Activated CD4-positive, alpha-beta T cell treated with anti-CD3 and anti-CD28 coated beads, Interleukin-2, amount 50 U/mL, for 4 hours (primary cell): ENCODE measurements at places on chromosomes 11 and 22.

GRCh38 chr22:39123751-39124581, 26.9 kb downstream of the APOBEC3H start:
- no peak for DNase-seq

GRCh38 chr11:109914038-109914437, 179.2 kb upstream of the ZC3H12C start:
- DNase-seq, result no peak

- no peak for DNase-seq
Measured at GRCh38 chr11:120681434-120682331, 170.1 kb downstream of the GRIK4 start.

DNA sequence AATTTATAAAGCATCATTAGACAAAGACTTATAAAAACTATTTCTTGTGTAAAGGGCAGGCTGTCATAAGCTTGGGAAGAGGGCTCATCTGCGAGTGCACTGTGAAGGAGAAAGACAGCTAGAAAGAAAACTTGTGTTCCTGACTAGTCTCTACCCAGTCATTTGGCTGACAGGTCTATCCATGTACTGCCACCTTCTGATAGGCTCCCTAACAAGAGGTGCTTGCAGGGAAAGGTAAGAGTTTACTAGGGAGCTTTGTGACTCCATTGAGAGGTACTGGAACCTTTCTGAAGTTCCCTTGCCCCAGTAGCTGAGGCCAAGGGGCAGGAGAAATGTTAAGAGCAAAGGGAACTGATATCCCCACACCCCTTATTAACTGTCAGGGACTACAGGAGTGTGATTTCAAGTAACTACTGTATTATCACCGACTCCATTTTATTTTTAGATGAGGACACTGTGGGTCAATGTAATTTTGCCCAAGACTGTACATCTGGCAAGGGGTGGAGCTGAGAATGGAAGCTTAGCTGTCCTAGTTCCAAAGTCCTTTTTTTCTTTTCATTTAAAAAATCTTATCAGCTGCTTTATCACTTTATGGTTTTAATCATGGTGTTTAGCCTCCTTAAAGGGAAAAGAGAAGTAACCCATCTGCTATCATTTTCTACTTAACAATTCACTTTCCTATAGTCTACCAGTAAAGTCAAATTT, 129.4 kb downstream of the ARHGAP20 start:
- DNase-seq, result no peak

DNA sequence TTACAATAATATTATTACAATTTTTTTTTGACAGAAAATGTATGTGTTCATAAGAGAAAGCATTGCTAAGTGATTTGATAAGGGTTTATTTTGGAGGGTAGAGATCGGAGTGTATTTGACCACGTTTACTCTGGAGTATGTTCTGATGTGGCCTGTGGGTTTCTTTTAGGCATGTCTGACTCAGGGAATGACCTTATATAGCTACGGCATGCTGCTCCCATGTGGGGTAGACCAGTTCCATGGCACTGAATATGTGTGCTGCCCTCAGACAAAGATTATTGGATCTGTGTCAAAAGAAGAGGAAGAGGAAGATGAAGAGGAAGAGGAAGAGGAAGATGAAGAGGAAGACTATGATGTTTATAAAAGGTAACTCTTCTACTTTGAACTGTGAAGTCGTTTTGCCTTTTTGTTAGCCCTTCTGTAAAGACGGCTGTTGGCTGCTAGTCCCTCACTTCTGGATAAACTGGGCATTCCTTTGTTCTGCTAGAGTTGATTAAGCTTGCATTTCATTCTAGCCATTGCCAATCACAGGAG, 38.1 kb upstream of the ST14 start:
- DNase-seq, result no peak

DNA sequence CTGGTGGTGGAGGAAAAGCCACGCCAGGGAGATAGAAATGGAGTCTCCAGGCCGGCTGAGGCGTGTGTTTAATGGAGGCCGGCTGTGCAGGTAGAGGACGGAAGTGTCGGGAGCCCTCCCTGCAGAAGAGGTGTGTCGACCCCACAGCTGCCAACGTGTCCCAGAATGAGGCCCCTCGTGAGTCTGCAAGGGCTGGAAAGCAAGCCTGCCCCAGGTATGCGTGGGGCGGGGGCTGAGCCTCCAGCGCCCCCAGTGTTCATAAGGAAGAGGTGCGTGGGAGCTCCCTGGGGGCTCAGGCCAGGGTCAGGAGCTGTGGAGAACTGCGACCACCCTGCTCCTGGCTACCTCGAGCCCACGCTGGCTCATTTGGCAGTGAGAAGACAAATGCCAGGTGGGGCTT, 38.0 kb upstream of the JAM3 start:
- no peak for DNase-seq

GRCh38 chr11:78806214-78807004, 231.7 kb upstream of the NARS2 start:
- no peak for DNase-seq

- no peak for DNase-seq
Measured at GRCh38 chr11:7672276-7672959, 882 bp downstream of the CYB5R2 start.

DNA sequence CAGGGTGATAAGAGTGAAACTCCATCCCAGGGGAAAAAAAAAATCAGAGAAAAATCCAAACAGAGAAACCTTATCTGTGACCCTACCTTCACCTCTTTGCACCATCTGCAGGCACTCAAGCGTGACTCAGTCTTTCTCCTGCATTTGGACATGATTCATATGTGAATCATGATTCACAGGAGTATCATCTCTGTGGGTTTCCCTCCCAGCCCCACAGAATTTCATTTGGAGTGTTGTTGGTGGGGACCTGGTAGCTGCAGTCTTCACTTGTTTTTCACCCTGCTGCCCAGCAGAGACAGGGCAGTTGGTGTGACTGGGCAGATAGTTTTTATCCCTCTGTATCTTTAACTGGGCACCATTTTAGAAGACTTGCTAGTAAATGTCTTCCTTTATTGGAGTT, 75.7 kb downstream of the DEPDC5 start:
- peak; percentile 6 for DNase-seq

- no peak for DNase-seq
Measured at GRCh38 chr11:11336664-11337063, 16.4 kb downstream of the CSNK2A3 start.

DNA sequence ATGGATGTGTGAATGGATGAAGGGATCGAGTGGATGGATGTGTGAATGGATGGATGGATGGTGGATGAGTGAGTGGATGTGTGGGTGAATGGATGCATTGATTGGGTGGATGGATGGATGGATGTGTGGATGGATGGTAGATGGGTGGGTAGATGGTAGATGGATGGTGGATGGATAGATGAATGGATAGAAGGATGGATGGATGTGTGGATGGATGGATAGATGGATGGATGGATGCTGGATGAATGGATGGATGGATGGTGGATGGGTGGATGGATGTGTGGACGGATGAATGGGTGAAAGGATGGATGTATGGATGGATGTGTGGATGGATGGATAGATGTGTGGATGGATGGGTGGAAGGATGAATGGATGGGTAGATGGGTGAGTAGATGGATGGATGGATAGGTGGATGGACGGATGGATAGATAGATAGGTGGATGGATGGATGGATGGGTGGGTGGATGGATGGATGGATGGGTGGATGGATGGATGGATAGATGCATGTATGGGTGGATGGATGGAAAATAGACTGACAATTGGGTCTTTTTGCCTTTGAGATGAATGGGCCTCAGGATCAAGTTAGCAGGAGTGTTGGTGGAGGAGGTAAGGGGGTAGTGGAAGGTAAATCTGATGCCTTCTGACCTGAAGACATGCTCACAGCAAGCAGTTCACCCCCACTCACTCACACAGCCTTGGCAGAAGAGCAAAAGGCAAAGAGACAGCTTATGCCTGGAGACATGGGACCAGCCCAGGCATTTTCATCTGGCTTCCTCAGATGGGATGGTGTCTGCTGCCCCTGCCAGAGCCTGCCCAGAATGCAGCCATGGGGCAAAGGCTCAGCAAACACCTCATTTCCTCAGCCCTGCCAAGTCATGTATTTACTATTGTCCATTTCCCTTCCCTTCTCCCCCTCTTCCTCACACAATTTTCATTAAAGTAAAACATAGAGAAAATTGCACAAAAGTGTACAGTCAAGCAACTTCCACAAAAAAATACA, 8.0 kb upstream of the FADD start:
- no peak for DNase-seq

DNA sequence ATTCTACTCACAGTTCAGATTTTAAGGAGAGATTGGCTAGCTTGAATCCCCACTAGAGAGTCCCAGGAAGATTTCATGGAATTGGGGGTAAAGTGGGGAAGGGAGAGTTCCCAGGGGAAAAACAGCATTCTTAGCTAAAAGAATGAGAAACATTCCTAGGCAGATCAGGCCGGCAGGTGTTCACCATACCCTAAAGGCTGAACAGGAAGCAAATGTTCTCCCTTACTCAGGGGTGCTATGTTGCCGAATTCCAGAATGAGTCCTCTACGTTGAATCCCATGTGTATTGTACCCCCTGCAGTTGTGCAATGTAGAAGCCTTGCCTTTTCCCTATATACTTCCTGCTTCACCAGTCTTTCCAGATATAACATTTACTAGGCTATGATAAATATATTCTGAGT, 135.2 kb upstream of the NCAM1 start:
- DNase-seq, result no peak

DNA sequence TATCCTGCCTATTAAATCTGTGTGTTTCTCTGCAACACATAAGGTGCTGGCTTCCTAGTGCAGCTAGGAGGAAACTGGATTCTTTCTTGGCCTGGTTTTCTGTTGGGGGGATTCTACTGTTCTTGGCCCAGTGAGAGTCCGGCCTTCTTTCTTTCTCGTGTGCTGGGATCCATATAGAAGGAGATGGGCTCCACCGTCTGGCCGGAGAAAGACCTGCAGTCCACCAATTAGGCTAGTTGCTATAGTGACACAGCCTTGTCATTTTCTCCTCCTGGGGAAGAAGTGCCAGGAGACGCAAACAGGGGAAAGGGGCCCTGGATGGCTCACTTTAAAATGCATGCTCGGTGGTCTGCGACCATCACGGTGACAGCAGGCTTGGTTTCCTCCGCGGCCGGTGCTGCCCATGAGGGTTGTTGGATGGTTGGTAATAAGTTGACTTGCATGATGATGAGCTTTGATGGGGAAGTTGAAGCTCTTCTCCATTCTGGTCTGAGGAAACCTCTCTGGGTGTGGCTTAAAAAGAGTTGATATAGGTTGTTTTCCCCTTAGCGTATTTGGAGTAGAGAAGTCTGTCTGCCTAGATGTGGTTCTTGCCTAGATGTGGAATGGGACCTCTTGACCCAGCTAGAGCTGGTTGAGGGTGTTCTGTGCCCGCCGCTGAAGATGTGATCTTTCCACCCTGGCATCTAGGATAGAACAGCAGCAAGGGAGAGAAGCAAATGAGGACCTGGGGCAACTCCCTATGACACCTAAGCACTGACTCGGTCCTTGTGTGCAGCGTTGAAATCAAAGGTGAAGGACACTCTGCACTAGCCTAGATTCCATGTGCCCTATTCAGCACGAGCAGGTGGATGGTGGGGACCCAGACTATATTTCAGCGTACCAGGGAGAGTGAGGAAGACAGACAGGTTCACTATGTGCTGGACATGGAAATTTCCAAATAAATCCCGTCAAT, 1335.0 kb downstream of the BRD1 start:
- no peak for DNase-seq

DNA sequence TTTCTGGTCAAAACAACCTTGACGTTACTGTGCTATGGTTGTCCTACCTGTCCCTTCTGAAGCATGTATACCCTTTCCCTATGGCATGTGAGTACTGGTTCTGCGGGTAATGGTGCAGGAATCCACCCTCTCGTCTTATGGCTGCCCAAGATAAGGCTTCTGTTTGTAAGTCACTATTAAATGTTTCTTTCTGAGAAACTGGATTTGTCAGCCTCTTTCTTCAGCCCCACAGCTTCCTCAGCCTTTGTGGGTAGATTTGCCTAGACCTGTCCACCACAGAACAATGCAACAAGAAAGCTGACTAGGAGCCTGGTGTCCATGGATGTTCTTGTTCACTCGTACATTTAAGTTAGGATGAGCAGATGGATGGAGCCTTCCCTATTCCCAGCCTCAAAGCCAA, 14.4 kb downstream of the MMP7 start:
- no peak for DNase-seq

DNA sequence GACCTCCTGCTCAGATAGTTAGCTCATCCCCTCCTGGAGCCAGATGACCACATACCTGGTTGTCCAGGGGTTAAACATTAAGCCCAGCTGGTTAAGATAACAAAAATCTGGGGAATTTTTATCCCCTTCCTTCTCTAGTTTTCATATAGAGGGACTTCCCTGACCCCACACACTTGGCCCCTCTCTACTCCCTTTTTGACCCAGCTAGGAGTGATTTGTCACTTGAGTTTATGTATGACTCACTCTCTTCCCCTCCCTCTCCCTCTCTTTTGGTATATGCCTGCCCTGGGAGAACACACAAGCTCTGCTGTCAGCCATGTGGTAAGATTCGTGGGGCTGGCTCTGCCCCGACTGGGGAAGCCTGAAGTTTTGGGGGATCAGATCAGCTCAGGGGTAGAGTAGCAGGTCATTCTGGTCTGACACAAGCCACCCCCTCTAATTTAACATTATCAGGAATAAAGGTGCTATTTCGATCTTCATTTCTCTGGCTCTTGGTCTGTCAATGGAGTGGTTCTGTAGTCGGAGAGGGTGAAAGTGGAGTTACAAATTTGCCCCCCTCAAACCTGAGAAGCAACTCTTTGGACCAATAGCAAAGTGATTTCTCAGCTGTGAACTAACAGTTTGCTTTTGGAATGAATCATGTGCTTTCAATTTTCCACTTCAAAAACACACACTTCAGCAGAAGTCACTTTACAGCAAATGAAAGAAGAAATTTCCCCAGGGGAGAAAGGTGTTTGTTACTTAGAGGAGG, 415.3 kb upstream of the CADM1 start:
- DNase-seq, result no peak

GRCh38 chr11:587546-587945, 11.3 kb downstream of the PHRF1 start:
- DNase-seq, result no peak

DNA sequence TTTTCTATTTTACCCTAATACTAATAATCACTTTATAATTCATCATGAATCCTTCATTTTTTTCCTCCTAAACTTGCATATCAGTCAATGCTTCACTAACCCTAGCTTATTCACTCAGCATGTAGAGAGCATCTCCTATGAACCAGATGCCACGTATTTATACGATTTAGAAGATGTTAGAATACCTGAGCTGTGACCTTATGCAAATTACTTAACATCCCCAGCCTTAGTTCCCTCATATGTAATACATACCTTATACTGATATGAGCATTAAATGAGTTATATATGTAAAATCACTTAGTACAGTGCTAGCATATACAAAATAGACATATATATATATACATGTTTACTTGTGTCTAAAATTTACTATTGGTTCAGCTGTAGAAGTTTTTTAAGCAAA, 9.0 kb downstream of the FAM76B start:
- no peak for DNase-seq

DNA sequence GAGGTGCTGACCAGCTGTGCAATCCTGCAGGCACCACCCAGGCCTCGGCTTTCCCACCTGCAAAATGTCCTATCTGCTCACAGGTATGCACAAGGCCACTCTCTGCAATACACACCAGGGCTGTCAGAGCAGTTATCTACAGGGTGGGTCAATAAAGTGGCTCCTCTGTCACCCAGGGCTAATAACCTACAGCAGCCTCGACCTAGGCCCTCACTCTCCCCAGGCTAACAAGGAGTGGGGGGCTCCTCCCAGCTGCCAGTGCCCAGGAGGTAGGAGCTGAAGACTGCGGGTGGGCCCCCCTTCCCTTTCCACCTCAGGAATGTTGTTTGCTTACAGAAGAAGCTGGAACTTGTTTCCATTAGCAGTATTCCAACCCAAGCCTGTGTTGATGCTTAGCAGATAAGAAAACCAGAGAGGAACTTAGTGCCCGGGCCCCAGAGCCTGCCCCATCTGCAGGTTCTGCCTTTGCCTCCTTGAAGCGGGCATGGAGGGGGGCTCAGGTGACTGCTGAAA, 26.8 kb downstream of the MYH9 start:
- DNase-seq, result no peak

GRCh38 chr11:103995896-103996295, 40.5 kb upstream of the DDI1 start:
- no peak for DNase-seq
